ENCODE measurements at places on chromosomes 16 and 17.

DNA sequence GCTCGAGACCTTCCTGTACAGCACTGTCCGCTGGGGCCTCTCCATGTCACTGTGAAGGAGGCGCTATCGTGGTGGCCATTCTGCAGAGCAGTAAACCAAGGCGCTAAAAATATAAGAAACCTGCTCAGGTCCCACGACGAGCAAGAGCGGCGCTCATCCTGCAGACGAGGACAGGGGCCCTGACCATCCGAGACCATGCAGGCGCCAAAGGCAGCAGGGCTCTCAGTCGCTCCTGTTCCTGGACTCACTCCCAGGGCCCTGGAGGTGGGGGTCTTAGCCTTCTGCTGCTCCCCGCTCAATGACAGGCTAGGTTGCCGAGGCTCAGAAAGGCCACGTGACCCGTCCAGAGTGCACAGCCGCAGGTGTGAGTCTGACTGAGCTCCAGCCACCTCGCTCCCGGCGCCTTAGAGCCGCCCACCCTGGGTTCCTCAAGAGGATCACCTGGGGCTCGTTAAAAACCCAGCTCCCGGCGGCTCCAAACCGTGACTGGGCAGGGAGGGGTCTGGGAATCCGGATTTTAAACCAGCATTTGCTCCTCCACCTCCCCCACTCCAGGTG is 509 bp upstream of the ATP2C2 start:
- no peak for DNase-seq

- no peak for DNase-seq
These were observed 671 bp downstream of the CHMP6 start for GRCh38 chr17:80992077-80992947.

DNA sequence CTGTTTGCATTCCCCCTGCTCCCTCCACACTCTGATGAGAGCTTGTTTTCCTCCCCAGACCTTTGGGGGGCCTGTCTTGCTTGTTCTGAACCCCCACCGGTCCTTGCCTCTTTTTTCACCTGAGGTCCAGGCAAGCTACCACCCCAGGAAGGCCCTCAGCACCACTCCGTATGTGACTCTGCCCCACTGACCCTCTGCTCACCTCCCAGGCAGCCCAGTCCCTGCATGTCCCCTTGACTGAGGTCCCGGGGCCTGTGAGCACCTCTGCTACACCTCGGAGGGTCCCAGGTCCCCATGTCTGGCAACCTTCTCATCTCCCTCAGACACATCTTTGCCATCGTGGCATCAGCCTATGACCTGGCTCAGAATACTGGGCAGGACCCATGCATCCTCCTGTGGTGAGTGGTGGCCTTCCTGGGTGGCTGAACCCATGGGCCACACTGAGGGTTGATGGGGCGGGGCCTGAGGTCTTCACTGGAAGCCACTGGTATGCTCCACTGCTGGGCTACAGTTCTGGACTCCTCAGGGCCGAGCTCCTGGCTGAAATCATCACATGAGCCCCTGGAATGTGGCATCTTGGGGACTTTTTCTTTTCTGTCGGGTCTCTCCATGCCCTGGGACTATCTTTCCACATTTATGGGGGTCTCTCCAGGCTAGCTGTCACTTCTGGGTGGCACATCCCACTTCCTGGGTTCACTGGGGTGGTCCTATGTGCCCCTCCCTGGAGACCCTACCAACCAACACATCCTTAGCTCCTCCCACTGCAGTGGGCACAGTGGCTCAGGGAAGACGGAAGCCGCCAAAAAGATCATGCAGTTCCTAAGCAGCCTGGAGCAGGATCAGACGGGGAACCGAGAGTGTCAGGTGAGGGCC is 3.5 kb downstream of the MYO15B start:
- DNase-seq, result no peak

GRCh38 chr16:87053016-87053982 is 263.9 kb downstream of the C16orf95 start:
- DNase-seq, result no peak

DNA sequence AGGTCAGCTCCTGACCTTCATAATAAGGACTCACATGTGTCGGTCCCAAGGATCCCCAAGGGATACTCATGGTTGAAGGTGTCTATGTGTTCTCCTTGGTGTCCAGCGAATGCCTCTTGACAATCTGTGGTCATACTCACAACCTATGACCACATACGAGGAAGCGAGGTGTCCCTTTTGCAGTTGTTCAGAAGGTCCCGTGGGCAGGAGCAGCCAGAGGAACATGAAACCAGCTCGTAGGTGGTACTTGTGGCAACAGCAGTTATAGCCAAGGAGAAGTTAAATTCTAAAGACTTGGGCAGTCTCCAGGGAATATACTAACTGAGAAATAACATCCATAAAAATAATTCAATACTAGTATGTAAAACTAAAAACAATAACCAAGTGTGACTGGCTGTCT is 685.3 kb downstream of the WWOX start:
- no peak for DNase-seq

DNA sequence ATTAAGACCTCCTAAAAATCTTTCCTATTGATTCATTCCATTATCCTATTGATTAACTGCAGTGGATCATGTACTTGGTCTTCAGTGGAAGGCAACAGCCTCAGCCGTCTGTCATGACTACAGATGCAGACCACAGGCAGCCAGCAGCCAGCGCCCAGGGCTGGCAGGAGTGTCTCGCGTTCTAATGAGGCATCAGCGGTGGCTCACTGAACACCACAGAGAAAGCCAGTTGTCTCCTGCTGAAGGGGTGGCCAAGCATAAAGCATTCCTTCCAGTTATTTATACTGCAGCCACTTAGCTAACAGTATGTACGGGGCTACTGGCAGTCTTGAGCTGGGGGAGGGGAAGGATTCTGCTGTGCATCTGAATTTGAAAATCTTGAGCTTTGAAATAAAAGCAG is 214.3 kb downstream of the IRX3 start:
- no peak for DNase-seq

DNA sequence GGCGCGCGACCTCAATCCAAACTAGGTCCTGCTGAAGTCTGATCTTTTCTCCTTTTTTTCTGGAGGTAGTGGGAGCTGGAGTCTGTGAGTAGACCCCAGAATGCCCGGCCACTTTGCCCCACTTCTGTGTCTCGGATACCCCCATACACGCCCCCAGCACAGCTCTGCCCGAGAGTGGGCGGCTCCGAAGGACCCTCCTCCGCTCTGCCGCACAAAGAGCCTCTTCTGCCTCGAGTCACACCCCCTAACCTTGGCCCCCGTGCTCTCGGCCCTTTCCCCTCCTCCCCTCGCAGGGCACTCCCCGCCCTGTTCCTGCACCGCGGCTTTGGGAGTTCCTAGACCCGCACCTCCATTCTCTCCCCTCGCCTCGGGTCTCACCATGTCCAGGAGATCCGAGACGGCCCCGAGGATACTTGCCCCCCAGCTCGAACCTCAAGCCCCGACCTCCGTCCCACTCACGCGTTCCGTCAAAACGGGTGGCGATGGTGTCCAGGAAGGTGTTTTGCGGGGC is 476 bp downstream of the KCNH4 start:
- DNase-seq, result no peak

- peak; percentile 69 for DNase-seq
These were observed 6.7 kb downstream of the CAMTA2 start for GRCh38 chr17:4980644-4981216.

DNA sequence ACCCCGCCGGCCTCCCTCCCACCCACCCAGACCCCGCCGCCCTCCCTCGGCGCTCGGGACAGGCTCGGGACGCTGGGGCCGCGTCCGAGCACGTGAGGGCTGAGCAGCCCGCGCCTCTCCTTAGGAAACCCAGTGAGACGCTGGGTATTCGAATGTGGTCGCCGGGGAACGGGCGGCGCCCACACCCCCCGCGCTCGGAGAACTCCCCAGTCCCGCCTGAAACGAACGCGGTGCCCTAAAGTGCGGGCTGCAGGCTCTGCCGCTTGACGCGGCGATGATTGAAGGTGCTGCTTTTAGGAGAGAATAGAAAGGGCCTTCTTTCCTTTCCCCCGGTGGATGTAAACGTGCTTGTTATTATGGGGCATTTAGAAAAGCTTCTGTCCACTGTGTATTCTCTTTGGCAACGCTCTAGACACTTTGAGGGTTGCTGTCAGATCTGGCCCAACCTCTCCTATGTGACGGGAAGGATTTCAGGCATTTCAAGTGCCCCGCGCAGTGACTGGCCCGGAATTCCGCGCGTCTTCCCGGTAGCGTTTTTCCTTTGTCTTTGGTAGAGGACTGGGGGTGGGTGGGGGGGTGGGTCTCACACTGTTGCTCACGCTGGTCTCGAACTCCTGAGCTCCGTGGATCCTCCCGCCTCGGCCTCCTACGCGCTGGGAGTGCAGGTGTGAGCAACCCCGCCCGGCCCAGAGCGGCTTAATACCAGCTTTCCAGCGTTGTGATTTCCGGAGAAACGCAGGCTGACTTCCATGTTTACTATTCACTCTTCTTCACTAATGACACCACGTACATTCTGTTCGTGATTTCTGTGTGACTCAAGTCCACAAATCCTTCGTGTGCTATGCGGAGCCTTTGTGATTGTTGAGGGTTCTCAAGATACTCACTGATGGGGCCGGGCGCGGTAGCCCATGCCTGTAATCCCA is 21.8 kb upstream of the FOXK2 start:
- peak; percentile 67 for DNase-seq
